Thoracic aorta (tissue), 2 donors: ENCODE measurements at places on chromosomes 6 and 20.

DNA sequence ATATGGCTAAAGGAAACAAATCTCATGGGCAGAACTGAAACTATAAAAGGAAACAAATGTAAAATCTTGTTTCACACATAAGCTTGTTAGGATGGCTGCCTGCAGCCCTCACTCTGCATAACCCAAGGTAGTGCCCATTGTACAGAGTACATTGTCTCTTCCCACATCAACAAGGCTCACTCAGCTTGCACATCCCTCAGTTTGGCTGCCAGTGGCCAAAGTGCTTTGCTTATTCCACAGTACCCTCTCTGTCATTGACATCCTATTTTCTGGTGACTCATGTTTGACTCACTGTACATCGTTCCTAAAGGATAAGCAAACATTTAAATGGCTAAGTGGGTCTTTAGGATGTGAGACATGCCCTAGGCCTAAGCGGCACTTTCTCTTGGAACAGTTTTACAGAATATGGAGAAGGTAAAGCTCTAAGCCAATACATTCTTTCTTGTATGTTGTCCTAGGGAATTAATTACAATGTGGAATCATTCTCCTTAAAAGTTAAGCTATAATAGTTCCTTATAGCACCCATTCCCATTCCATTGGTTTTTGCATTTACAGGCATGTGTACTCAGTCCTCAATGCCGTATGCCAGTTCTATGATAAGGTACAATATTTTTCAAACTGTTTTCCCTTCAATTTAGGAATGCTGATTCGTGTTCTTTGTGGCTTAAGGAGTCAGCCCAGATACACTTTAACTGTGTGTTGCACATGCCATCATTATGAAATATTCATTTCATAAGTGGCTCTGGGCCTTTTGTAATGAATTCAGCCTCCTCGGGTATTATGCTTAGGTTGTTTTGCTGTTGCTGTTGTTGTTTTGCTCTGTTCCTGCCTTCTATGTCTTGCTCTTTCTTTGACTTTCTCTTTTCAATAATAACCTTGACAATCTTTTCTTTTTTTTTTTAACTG, 5.5 kb downstream of the ANKEF1 start:
- H3K4me3 ChIP-seq = no peak overlapping the region
- H3K36me3 ChIP-seq = no peaks in the 10 kb centered on the region
- H3K27me3 ChIP-seq = no peaks in the 10 kb centered on the region
- H3K27ac ChIP-seq = no peak overlapping the region

- H3K4me3 ChIP-seq = no peak overlapping the region
- no peaks in the 10 kb centered on the region for H3K36me3 ChIP-seq
- H3K4me1 ChIP-seq = peaks cover 4% of the 10 kb centered on the region
- DNase-seq = no peak
- no peaks in the 10 kb centered on the region for H3K27me3 ChIP-seq
Observed at GRCh38 chr6:42106112-42107023, 36.1 kb downstream of the C6orf132 start.

- H3K4me3 ChIP-seq = no peak overlapping the region
- H3K4me1 ChIP-seq = no peaks in the 10 kb centered on the region
- DNase-seq = no peak
- H3K27ac ChIP-seq = no peak overlapping the region
Observed at GRCh38 chr6:37938909-37939308, 119.4 kb downstream of the ZFAND3 start.

GRCh38 chr6:137165375-137166246, 7.8 kb downstream of the IL22RA2 start:
- H3K27me3 ChIP-seq = no peaks in the 10 kb centered on the region
- H3K4me1 ChIP-seq = no peaks in the 10 kb centered on the region
- DNase-seq = no peak
- no peak overlapping the region for H3K27ac ChIP-seq

DNA sequence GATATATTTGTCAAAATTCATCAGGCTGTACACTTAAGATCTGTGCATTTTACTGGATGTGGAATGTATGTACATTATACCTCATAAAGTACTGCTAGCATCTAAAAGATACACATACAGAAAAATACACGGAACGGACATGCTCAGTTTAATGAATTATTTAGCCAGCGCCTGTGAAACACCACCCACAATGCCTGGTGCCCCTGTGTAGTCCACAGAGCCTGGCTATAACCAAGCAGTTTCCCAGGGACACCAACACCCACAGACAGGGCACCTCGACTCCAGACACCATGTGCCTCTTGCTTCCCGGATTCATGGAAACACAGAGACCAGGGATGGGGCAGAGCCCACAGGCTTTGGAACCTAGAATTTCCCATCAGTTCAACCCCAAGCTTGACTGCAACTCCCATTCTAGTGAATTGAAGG, 17.4 kb upstream of the ARMC12 start:
- no peak for DNase-seq
- no peak overlapping the region for H3K4me3 ChIP-seq

DNA sequence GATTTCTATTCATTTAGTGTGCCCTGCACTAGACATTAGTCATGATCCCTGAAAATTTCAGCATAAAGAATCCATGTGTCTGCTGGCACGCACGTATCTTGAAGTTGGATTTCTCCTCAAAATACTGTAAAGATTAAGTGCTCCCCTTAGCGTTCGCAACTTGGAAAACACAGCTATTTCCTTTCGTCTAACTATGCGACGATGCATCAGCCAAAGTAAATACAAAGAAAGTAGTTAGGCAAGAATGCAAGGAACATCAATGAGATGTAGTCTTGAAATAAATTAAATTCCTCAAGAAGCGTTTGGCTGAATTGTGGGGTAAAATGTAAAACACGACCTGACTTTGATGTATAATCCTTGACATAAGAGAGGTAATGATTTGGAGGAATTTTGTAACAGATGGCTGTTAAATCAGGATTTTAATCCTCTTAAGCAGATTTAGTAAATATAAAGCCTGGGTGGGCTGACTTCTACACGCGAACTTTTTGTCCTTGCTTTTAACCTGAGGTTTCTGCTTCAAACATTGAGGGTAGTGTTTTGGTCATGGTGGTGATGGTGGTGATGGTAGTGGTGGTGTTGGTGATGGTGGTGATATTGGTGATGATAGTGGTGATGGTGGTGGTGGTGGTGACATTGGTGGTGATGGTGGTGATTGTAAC, 88.2 kb downstream of the FOXF2 start:
- no peak overlapping the region for H3K27ac ChIP-seq
- peak overlapping the region; percentile 31 for H3K4me3 ChIP-seq
- H3K27me3 ChIP-seq = no peaks in the 10 kb centered on the region
- no peaks in the 10 kb centered on the region for H3K36me3 ChIP-seq

GRCh38 chr6:64143101-64143500, 507.5 kb downstream of the PHF3 start:
- no peak for DNase-seq
- no peaks in the 10 kb centered on the region for H3K4me1 ChIP-seq
- H3K36me3 ChIP-seq = no peaks in the 10 kb centered on the region
- no peak overlapping the region for H3K4me3 ChIP-seq

- H3K36me3 ChIP-seq = no peaks in the 10 kb centered on the region
- H3K27ac ChIP-seq = peak overlapping the region; percentile 86
- H3K4me3 ChIP-seq = no peak overlapping the region
- no peaks in the 10 kb centered on the region for H3K27me3 ChIP-seq
Observed at GRCh38 chr20:31680286-31681127, 42.2 kb downstream of the BCL2L1 start.

DNA sequence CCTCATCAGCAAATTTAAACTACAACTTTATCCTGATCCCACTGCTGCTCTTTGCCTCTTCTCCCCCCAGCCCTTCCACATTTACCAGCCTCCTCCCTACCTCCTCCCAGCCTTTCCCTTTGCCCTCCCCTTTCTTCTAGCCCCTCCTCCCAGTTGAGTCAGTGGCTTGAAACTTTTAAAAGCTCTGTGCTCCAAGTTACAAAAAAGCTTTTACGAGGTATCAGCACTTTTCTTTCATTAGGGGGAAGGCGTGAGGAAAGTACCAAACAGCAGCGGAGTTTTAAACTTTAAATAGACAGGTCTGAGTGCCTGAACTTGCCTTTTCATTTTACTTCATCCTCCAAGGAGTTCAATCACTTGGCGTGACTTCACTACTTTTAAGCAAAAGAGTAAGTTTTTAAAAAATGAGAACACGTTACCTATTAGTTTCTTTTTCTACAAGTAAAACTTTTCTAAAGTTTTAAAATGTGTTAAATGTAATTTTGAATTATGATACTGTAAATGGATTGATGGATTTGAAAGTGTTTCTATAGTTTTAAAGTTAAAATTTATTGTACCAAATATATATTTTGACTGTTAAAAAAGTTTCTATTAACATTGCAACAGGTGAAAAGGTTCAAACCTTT, at the start of gene GJA1:
TSS of gene GJA1 (plus strand) at position 203 of the 626 bp plus-strand sequence. CDS start 11,202 bp downstream, outside the sequence.
- DNase-seq = peak; percentile 31
- peaks cover 25% of the 10 kb centered on the region for H3K4me1 ChIP-seq
- H3K4me3 ChIP-seq = peak within 1 kb of the TSS; percentile 90
- no peaks in the 10 kb centered on the region for H3K36me3 ChIP-seq

DNA sequence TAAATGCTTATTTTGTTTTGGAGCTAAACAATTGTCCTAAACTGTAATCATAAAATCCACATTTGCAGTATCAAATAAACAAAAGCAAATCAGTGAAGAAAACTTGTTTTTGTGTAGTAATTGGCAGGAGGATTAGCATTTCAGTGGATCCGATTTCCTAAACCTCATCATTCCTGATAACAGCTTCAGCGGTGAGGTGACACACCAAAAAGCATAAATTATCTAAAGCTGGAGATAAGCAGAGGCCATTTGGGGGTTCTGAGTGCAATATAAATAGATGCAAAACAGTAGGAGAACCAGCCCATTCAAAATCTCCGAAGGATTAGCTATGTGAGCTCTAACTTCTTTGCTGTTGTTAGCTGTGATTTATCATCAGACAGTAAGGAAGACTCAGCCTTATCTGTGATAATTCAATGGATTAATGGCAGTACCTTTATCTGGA, 235.8 kb downstream of the EPHA7 start:
- no peaks in the 10 kb centered on the region for H3K36me3 ChIP-seq
- no peaks in the 10 kb centered on the region for H3K4me1 ChIP-seq
- H3K4me3 ChIP-seq = no peak overlapping the region
- H3K27ac ChIP-seq = no peak overlapping the region

GRCh38 chr20:63117151-63117550, 98.8 kb downstream of the YTHDF1 start:
- no peaks in the 10 kb centered on the region for H3K27me3 ChIP-seq
- H3K4me1 ChIP-seq = no peaks in the 10 kb centered on the region
- H3K27ac ChIP-seq = no peak overlapping the region
- H3K4me3 ChIP-seq = no peak overlapping the region
- no peaks in the 10 kb centered on the region for H3K36me3 ChIP-seq

DNA sequence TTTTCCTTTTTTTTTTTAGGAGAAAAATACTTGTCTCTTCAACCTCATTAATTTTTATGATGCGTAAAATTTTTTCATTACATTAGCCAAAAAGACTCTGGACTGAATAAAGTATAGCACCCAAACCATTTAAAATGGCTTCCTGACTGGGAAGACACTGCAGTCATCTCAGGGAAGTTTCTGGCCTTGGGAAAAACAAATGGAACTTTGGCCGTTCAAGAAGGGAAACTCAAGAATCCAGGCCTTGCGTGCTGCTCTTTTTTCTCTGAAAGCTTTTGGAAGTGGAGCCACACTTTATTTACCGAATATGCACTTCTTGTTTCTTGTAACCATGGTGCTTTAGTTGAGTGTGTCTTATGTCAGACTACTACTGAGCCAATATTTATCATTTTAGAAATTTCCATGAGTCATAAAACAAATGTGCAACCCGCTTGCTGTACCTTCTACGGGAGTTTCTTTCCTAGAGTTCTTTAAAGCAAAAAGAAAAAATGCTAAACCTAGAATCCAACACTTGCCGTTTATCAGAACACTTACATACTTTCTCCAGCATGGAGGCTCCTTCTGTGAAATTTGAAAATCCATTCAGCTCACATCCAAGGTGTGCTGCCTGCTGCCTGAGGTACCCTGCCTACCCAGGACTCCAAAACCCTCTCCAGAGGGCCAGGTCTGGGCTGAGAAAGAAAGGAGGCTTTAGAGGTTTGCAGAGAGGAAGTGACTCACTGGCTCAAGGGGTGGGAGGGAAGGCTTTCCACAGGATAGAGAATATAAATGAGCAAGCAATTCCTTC, 11.5 kb upstream of the DSTN start:
- DNase-seq = peak; percentile 58
- H3K27me3 ChIP-seq = no peaks in the 10 kb centered on the region
- H3K4me3 ChIP-seq = peak overlapping the region; percentile 60
- H3K36me3 ChIP-seq = no peaks in the 10 kb centered on the region
- peaks cover 74% of the 10 kb centered on the region for H3K4me1 ChIP-seq
- H3K27ac ChIP-seq = peak overlapping the region; percentile 98

DNA sequence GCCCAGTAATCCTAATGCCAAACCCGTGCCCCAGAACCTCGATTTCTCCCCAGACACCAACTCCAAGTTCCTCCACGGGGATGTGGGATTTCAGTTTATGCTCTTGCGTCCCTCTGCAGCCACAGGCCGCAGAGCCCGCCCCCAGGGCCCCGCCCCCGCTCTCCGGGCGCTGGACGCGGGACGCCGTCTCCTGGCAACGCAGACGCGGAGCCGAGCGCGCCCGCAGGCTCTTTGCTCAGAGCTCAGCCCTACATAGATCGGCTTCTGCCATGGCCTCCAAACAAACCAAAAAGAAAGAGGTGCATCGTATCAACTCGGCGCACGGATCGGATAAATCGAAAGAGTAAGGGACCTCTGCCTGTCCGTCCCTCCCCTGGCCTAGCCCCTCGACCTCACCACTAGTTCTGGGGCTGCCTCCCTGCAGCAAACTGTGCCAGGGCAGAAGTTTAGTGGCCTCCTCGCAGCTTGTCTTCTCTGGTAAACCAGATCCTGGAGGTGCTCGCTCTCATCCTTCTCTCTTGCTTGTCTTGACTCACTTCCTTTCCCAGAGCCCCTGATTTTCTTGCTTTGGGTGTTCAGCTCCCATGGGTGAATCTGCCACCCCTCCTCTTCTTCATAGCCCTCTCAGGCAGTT, at the start of gene ADGB:
TSS of gene ADGB (plus strand) at position 201 of the 634 bp plus-strand sequence. CDS start at position 270, 69 bp downstream.
- H3K36me3 ChIP-seq = no peaks in the 10 kb centered on the region
- no peaks in the 10 kb centered on the region for H3K27me3 ChIP-seq
- peak within 1 kb of the TSS; percentile 67 for H3K4me3 ChIP-seq
- no peak within 1 kb of the TSS for H3K27ac ChIP-seq

GRCh38 chr6:135382182-135382628, 115.3 kb downstream of the AHI1 start:
- H3K4me1 ChIP-seq = no peaks in the 10 kb centered on the region
- no peak for DNase-seq
- no peaks in the 10 kb centered on the region for H3K36me3 ChIP-seq
- H3K27me3 ChIP-seq = no peaks in the 10 kb centered on the region
- H3K27ac ChIP-seq = no peak overlapping the region
- no peak overlapping the region for H3K4me3 ChIP-seq

DNA sequence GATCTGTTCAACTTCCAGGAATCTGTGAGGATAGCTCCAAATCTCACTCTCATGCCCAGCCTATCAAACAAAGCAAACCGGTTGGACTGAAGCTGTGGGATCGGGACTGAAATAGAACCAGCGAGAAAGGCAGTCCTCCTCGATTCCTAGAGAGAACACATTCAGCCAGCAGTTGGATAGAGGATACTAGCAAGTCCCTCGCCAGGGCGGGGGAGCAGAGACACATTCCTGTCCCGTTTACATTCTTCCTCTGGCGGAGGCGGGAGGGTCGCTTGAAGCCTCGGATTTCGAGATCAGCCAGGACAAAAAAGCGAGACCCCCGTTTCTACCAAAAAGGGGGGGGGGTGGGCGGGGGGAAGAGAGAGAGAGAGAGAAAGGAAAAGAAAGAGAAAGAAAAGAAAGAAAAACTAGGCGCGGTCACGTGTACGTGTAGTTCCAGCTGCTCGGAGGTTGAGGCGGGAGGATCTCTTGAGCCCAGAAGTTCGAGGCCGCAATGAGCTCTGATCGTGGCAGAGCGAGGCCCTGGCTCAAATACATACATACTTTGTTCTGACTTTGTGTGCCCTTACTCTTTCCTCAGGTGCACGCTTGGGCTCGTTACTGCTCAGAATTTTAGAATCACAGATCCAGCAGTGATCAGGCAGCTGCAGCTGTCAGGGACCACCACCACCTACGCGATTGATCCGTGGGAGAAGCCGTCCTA, 19.5 kb downstream of the ZNF311 start:
- H3K4me3 ChIP-seq = peak overlapping the region; percentile 73
- peaks cover 10% of the 10 kb centered on the region for H3K4me1 ChIP-seq
- peak overlapping the region; percentile 88 for H3K27ac ChIP-seq
